Esophagus mucosa (tissue), 1 donor: ENCODE measurements at places on chromosomes 11 and 22.

DNA sequence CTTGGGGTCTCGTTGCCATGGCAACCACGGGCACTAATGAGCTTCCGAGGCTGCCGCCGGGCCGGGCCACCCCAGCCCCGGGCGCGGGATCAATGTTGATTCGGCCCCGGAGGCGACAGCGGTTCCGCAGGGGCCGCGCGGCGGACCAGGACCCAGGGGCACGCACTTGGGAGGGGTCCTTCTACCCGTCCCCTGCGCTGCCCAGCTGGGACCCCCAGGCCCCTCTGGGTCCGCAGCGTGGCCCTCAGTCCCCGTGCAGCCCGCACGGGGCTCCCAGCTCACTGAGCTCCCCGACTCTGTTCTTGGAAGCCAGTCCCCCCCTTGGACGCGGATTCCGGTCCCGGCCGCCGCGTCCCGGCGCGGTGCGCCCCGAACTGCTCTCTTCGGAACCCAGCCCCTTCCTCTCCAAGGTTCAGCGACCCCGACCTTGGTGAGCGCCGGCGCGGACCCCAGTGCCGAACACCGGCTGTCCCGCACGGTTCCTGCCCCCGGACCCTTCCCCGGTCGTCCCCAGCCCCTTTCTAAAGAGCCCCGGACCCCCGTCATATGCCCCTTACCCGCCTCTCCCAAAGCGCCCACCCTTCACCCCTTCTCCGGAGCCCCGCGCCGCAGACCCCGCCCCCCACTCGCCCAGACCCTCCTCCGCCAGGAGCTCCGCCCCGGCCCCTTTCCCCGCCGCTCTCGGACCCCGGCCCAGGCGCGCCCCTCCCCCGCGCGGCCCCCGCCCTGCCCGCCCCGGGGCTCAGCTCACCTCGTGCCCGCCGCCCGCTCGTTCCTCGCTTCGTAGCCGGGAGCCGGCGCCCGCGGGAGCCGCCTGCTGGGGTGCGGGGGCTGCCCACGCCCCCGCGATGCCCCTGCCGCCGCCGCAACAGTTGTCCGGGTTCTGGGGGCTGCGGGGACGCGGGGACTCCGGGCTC lies 18.3 kb upstream of the SHISAL1 start:
- ATAC-seq, result no peak

DNA sequence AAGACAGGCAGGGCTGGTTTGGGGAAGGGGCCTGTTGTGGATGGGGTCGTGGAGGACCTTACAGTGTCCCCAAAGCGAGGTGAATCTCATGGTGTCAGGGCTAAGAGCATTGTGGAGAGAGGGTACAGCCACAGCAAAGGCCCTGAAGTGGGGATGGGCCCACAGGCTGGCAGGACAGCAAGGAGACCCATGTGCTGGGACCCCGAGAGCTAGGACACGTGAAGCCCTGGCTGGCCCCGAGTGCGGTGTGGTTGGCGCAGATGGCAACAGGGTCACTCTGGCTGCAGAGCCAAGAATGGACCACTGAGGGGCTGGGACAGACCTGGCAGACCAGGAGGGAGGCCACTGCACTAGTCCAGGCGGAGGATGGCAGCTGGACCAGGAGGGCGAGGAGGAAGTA lies 30.0 kb upstream of the KCNQ1OT1 start:
- no peak for ATAC-seq

- ATAC-seq, result no peak
Observed at GRCh38 chr11:60905047-60905446, 1.3 kb downstream of the PRPF19 start.

GRCh38 chr11:59218319-59218718 lies 5.6 kb upstream of the MPEG1 start:
- ATAC-seq, result no peak

DNA sequence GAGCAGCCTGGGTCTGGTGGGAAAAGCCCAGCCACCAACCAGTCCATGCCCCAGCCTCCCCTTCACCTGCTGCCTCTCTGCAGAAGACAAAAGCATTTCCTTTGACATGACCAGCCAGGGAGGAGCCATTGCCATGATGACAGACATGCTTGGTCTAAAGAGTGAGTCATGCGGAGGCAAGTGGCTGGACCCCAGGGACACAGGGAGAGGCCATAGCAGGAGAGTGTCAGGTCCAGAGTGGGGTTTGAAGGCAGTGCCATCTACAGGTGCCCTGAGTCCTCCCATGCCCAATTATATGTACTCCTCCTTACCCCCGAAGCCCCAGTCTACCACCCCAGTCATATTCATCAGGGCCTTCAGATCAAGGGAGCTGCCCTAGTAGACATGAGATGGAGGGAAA lies 67.4 kb downstream of the SCN3B start:
- no peak for ATAC-seq

- peak; percentile 85 for ATAC-seq
Observed at GRCh38 chr22:43897751-43898261, 6.0 kb upstream of the PNPLA5 start.

- no peak for ATAC-seq
Observed at GRCh38 chr22:32202539-32203180, 2.2 kb downstream of the RFPL2 start.

GRCh38 chr11:68954836-68955606 lies 25.8 kb downstream of the MRGPRD start:
- ATAC-seq, result peak; percentile 63

DNA sequence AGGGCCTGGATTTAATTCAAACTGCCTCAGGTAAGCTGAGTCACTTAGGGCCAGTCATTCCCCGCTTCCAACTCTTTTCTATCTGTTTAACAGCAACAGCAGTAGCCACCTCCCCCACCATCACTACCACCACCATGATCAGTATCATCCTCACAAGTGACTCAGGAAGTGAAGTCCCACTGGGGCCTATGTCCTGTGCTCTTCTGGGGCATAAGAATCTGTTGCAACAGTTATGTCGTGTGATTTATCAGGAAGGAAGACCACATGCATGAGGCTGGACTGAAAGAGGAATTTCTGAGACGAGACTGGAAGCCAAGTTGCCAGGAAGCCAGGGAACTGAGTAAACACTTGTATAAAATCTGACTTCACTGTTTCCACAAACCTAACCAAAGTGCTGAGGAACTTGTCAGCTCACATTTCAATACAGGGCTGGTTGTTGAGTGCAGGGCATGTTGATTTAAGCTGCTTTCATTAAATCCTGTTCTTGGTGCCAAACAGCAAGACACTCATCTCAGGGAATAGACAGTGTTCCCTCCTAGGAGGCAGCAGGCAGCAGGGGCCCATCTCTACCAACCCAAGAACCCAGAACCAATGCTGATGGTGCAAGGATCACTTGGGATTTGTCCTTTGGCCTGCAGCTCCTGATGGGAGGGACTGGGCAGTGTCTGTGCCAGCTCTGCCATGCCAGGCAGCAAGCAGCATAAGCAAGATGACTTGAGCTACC lies 226.7 kb upstream of the NARS2 start:
- ATAC-seq, result peak; percentile 57

DNA sequence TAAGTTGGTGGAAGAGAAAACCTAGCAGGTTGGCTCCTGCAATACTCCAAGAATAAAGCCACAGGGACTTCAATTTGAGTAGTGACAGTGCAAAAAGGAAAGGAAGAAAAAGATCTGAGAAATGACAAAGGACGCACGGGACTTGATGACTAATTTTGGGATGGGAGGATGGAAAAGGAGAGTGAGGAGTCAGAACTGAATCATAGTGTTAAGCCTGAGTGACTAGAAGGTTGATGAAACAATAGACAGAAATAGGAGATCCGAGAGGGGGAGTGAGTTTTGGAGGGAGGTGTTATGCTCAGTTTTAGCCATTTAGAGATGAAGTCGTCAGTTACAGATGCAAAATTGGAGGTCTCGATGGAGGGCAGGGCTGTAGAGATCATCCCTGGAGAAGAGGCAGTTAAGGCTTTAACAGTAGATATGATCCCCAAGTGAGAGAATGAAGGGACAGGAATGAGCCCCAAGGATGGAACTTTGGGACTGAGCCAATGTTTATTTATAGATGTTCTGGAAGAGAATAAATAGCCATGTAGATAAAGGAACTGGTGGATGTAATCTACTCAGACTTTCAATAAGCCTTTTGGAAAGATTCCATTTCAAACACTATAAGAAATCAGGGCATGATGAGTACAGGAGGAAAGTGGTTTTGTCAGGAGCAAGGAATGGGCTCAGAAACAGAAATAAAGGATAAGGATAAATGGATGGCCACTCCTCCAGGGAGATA lies 108.9 kb upstream of the NCAM1 start:
- ATAC-seq, result peak; percentile 50

DNA sequence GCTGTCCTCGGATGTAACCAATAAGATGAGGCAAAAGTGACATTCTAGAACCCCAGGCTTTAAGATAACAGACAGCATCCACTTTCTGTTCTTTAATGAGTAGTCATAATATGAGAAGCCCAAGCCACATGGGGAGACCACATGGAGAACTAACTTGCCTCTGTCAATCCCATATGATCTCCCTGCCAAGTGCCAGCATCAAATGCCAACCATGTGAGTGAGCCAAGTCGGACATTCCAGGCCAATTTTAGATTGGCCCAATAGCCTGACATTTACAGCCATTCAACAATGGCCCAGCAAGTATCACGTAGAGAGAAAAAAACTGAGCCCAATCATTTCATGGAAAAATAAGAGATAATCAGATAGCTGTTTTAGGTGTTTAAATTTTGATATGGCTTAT lies 2048.3 kb upstream of the RAG2 start:
- no peak for ATAC-seq

GRCh38 chr11:68298659-68299516 lies 13.5 kb upstream of the LRP5 start:
- no peak for ATAC-seq

DNA sequence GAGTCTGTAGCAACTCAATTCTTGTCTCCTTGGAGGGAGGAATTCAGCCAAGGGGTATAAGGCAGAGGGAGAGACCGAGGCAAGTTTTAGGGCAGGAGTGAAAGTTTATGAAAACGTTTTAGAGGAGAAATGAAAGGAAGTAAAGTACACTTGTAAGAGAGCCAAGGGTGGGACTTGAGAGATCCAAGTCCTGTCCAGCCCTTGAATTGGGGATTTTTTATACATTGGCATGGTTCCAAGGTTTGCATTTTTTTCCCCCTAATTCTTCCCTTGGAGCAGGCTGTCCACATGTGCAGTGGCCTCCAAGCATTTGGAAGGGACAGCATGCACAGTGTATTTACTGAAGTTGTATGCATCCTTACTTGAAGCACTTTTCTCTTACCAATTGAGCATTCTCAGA lies 192.1 kb downstream of the LUZP2 start:
- no peak for ATAC-seq

DNA sequence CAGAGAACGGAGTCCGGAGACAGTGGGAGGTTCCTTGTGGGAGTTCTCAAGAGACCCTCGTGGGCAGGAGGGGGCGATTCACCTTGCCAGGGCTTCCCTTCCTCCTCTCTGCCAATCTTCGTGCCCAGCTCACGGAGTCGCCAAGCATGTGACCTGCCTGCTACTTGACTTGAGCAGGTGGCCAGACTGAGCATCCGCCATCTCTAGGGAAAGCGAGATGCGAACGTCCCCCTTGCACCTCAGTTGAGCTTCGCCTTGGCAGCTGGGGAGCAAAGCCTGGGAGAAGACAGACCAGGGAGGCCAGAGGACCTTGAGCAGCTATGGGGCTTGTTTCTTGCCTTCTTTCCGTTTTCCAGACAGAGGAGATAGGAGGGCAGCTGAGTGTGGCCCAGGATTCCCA lies 123.2 kb downstream of the GRIK4 start:
- ATAC-seq, result no peak

GRCh38 chr11:27857588-27857987 lies 157.3 kb upstream of the BDNF start:
- no peak for ATAC-seq

DNA sequence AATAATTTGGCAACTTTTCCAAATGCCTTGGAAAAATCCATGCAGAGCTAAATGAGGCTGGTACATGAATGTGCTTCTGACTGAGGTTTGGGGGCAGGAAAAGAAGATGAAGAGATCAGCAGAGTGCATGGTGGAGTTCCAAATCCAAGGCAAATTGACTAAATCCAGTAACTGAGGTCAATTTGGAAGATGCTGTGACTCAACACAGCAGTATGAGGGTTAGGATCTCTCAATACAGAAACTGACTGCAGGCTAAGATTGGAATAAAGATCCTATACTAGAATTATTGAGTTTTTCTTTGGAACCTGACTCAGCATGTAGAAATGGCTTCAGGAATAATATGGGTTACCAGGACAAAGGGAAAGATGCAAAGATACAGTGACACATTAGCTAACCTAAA lies 99.3 kb upstream of the FAT3 start:
- ATAC-seq, result no peak

DNA sequence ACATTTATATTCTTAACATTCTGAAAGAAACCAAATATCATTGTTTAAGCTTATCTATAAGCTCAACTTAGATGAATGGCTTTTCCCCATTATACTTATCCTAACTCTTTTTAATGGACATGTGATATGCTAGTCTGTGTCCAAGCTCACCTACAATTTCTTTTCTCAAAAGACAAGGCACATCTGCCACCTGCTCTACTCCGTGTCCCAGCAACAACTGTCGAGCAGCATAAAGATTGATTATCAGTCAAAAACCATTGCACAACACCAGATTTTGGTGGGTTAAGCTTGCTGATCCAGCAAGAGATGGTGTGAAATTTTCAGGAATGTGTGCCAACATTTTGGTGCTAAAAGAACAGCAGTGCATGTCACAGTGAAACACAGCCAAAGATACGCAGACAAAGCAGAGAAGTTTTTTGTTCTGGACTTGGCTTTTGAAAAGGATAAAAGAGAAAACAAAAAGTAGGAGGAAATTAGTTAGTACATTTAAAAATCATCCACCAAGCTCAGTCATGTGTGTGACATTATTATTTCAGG lies 65.8 kb downstream of the DCDC1 start:
- ATAC-seq, result no peak

- peak; percentile 4 for ATAC-seq
Observed at GRCh38 chr22:42163515-42163914, 32.9 kb upstream of the CYP2D6 start.

DNA sequence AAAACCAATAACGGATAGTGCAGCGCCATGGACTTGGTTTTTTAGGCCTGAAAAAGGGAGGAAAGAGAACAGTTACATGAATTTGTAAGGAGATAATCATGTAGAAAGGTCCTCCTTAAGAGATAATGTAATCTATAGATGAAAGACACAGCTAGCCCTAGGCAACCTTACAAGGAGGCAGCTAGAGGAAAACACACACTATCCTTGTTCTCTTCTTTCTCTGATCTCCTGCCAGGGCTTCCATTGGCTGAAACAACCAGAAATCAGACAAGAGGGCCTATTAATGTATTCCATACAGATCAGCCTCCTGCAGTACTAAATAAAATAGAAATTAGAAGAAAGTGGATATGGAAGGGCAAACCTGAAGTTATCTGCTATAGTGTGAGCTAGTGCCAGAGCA lies 53.0 kb downstream of the KCNA4 start:
- ATAC-seq, result no peak

GRCh38 chr22:17130199-17130598 lies 9.0 kb upstream of the TMEM121B start:
- ATAC-seq, result no peak

GRCh38 chr11:4697585-4697984 lies at the start of gene OR51E2:
OR51E2 (minus strand) TSS chr11:4697853; CDS start chr11:4682711, 15,142 bp downstream.
- no peak for ATAC-seq

- ATAC-seq, result no peak
Observed at GRCh38 chr11:96315476-96315875, 27.5 kb downstream of the MAML2 start.
